NCI-H1105 (cell line): ENCODE measurements at places on chromosomes 6 and 20.
A peak's percentile ranks its signal among the peaks of the same experiment; 100 is the strongest.

DNA sequence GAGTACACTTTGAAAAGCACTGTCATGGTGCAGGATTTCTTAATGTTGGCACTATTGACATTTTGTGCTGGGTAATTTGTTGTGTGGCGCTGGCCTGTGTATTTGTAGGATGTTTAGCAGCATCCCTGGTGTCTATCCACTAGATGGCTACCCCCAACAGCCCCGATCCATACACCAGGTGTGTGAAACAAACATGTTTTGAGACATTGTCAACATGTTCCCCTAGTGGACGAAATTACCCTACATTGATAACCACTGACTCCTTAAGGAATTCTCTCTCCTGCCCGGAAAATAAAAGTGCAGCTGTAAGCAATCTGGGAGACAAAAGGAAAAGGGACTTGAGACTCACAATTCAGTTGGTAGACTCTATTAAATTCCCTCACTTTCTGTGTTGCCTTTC is 52.6 kb upstream of the TMEM200A start:
- no peak for DNase-seq

DNA sequence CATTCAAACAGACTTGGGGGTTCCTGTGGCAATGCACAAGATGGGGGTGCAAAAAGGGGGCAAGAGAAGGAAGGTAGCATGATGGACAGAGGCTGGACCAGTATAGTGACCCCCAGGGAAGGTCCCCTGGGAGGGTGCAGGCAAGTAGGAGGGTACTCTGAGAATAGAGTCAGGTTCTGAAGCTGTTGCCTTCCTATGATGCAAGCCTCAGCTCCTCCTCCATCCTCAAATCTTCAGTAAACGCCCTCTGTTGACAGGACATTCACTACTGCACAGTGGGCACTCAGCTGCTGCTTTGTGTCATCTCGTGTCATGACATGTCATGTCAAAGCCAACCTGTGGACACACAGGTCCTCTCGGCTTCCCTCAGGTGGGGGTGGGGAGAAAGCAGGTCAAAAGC is 5.8 kb upstream of the SDCBP2 start:
- no peak for DNase-seq

DNA sequence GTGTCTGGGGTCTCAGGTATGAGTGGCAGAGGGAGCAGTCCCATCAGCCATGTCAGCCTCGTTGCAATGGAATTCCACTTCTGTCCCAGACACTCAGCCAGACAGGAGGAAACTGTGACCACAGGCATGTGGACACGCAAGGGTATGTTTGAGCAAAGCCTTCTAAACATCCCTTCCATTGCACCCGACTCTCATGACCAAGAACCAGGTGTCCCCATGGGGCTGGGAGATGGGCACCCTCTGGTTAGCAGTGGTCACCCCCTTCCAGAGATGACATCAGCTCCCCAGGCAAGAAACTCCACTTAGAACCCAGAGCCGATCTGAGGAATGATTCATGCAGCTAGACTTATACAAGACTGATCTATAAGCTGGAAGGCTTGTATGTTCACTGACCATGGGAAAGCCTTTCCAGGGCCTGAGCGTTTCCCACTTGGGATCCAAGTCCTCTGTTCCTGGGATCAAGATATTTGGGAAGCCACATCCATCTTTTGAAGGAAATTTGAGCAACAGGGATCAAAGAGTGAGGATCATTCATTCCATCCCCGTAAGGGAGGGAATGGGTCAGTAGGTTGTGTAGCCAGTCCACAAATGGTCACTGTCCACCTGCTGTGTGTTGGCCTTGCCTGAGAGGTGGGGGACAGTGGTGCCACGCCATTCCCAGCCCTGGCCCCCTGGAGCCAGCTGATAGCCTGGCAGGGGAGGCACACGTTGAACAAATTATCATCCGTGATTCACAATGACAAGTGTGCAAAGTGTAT is 3.9 kb upstream of the MRGBP start:
- no peak for DNase-seq

DNA sequence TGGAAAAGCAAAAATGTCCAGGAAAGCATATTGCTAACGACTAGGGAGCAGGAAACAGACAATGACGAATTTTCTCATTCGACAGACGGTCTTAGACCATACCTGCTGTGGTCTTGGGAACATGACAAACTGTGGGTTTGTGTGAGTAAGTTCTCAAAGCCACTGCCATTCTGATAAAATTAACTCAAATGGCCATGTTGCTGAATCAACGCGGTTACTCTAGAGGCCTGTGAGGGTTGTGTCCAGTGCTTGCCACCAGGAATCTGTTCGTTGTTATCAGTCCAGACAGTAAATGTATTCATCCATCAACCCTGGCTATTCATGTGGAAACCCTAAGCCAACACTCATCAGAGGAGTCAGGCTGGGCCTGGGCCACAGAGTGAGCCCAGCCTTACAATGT is 124.3 kb downstream of the MYLK4 start:
- DNase-seq = no peak

DNA sequence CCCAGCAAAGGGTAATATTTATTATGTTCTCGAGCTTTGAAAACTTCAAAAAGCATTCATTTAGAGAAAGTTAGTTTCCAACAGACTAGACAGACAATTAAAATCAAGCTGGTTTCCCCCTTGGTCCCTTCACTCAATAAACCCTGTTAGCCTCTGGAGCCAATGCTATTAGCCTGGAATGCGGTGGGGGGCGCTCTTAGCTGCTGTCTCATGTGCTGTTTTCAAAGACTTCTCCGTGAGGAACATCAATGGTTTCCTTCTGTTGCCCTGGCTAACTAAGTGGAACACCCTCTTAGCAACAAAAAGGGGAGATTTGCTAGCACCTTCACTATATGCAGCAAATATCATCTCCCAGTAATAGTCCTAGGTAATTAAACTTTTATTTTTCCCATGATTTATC is 86.4 kb downstream of the LY86 start:
- no peak for DNase-seq

DNA sequence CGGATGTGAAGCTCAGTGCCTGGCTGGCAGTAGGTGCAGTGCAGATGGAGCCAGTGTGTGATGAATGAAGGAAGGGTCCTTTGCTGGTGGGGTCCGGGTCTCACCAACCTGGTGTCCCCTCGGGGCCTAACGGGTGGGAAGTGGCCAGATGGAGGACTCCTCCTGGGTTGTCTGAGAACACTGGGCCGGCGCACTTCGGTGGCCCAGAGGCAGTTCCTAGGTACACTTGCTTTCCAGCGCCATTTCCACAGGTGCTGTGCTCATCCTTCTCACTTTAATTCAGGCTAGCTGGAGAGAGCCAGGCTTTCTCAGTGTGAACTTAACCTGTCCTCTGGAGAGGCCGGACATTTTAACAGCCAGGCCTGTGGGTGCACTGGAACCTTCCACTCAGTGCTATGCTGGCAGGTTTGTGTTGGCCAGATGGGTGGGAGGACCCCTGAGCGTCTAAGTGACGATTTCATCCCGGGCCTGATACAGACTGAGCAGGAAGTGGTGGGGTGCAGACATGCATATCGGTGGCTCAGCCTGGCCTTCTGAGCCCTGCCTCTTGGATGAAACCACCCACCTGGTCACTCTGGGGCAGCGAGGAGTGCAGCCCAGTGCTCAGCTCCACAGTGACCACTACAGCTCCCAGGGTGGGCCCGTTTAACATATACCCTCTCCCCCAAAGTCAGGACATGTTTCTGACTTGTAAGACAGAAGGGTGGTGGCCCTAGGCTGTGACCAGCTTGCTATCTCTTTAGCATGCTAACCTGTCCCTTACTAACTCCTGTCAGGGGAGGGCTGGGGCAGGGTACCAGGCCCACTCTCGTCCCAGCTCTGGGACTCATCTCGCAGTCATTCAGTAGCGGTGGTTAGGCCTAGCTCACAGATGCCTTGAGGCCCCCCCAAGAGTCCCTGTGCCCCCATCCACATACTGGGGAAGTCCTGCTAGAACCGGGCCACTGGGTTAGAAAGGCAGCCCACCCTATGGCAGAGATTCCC is 8.2 kb upstream of the PYGB start:
- DNase-seq = no peak

DNA sequence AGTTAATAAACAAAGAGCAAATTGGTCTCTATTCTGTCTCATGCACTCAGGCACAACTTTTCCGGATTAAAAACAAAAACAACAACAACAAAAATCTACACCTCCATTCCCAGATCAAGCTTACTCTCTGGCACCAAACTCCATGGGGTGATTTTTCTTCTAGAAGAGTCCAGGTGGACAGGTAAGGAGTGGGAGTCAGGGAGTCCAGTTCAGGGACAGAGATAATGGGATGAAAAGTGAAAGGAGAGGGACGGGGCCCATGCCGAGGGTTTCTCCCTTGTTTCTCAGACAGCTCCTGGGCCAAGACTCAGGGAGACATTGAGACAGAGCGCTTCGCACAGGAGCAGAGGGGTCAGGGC is 437 bp upstream of the HLA-A start:
- DNase-seq = no peak

- no peak for DNase-seq
These were observed 2.3 kb upstream of the TXNDC5 start for GRCh38 chr6:7912736-7913517.

DNA sequence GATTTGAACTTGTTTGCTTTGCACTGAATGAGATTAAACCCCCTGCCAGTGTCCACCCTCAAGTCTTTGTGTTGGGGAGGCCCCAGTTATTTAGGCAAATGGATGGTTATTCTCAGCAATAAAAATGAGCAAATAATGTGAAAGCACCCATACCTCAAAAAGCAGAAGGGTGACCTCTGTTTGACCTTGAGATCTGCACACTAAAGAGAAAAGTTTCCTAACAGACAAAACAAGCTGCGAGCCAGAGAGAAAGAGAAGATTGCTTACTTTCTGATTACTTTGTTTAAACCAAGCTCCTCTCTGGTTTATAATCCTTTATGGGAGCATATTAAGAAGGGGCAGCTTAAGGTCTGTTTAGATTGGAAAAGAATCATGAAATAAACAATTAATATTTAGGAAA is 30.4 kb upstream of the TRERF1 start:
- no peak for DNase-seq

GRCh38 chr6:43221046-43221972 is 8.0 kb downstream of the DNPH1 start:
- DNase-seq = no peak

DNA sequence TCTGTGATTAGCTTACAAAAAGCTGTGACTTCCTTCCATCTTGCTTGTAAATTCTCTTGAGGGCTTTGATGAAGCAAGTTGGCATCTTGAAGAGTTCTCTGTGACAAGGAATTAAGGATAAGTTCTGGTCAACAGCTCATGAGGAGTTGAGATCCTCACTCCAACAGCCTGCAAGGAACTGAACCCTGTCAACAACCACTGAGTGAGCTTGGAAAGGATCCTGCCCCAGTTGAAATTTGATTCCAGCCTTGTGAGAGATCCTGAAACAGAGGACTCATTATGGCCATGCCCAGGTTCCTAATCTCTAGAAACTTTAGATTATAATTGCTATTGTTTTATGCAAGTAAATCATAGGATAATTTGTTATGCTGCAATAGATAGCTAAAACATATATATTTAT is 133.7 kb downstream of the PTCHD4 start:
- no peak for DNase-seq

GRCh38 chr6:149863698-149864577 is at the start of gene LRP11:
TSS of gene LRP11 (minus strand) at chr6:149864359. CDS start at chr6:149864020, 339 bp downstream.
- peak; percentile 87 for DNase-seq

DNA sequence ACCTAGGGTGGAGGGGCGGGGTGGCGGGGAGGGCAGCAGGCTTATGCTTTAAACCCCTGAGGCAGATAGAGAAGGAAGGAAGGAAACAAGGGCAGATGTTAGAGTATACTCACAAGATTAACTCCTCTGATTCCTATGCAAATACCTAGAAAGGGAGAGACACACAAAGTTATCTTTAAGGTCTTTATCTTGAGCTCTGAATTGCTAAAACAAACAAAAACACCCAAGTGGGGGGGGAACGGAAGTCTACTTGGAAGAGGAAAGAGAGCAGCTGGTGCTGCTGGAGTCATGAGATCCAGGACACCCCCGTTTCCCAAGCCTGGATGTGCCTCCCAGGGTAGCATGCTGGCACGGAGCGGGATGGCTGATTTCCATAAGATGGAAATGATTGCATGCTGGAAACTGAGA is 43.4 kb downstream of the PLAGL1 start:
- DNase-seq = no peak

DNA sequence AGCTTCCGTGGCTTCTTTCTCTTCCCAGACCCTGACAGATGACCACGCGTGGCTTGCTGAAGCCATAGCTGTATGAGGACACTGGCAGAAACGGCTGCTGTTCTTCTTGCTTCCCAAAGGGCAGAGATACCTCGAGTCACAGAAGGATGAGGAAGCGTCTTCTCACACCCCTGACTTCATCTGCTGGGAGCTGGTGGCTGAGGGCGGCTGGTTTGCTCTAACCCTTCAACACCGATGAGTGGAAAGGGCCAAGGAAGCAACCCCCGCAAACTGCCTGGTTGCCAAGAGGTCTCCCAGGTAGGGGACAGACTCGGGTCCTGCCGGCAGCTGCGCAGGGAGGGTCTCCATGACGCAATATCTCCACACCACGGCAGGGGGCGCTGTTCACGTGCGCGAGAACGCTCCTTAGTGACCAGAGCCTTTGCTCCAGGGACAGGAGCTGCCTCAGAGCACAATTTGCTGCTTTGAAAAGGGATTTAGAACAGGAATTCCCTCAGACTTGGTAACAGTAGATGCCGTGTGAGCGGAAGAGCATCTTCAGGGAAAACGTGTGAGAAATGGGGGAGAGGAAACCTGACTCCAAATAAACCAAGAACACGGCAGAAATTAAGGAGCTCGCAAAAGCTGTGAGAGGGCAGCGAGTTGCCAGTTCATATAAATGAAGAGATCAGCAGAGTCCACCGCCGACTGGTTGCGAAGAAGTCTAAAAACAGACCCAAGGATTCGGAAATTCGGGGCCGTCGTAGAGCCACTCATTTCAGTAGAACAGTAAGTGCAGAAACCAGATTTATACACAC is 80.2 kb downstream of the ERMARD start:
- peak; percentile 84 for DNase-seq

- no peak for DNase-seq
These were observed 255.1 kb downstream of the RNGTT start for GRCh38 chr6:88708197-88708744.

DNA sequence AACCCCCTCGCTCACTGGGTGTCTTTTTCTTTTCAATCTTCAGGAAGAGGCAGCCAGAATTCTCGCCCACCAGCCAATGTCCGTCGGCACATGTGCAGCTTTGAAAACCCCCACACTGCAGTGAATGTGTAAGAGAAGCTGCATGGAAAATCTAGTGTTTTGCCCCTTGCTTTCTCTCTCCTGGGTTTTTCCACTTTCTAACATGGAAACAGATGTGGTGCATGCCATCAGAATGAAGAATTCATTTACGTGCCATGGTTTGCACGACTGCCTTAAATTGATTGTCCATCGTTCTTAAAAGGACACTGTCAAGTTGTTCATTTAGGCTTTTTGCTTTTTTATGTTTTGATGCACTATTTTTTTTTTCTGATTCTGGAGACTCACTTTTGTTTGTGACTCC is 117.1 kb upstream of the RAB32 start:
- no peak for DNase-seq

- DNase-seq = no peak
These were observed 202.1 kb upstream of the PRDM1 start for GRCh38 chr6:105884011-105884410.
